Suppressor macrophage (primary cell): ENCODE measurements at places on chromosomes 2 and 18.

- no peak for DNase-seq
These were observed 131.1 kb downstream of the DSEL start for GRCh38 chr18:67385455-67385854.

GRCh38 chr18:52694804-52695203 is 354.8 kb downstream of the DCC start:
- peak; percentile 1 for DNase-seq

DNA sequence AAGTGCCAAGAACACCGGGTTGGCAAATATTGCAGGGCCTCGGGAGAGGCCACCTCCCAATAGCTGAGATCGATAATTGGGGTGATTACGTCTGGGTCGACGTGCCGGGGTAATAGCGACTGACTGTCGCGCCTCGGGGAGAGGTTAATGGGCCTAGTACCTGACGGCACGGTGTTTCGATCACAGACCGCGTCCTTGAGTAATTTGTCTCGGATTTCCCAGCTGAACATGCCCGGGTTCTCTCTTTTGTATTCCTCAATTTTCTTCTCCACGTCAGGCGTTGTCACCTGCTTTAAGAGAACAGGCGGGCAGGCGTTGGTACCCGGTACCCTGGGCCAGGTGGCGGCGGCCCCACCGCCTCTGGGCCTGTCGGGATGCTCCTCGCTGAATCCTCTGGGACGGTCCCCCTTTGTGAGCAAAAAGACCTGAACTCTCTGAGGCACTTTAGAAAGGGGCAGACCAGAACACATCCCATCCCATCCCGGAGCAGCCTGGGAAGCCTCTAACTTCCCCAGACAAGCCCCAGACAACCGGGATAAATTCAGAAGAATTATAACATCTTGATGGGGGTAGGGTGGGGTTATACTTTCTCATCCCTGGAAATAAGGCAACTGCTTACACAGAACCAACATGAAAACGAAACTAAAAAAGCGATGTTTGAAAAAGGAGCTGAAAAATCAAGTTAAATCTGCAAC is 3.3 kb downstream of the PAX3 start:
- DNase-seq: no peak

- no peak for DNase-seq
These were observed 36.0 kb upstream of the DARS1 start for GRCh38 chr2:136021406-136021805.
